ENCODE measurements at places on chromosomes 12 and 14. TPM values are rescaled to one million over a fixed set of nuclear protein-coding genes. Genes with fewer than 3 reads are reported as not detected.

PTPN21 gene
- total RNA-seq: not detected

LRRC10 gene
- not detected for total RNA-seq

TOMM20L gene
- total RNA-seq: not detected

KRT83 gene
- total RNA-seq: not detected

SERPINA3 gene
- not detected for total RNA-seq

ACAD10 gene
- total RNA-seq: 25.3 TPM

PRKAG1 gene
- total RNA-seq: 70.2 TPM

CNOT2 gene
- 63.9 TPM for total RNA-seq

GPRC5A gene
- total RNA-seq: 0.05 TPM

USP5 gene
- 109 TPM for total RNA-seq

UTP20 gene
- total RNA-seq: 7.6 TPM

TAOK3 gene
- total RNA-seq: 65.5 TPM

GARIN6 gene
- not detected for total RNA-seq

AICDA gene
- not detected for total RNA-seq

FLRT2 gene
- total RNA-seq: not detected

GLIPR1L1 gene
- total RNA-seq: not detected

IQSEC3 gene
- 0.10 TPM for total RNA-seq

SLC25A21 gene
- total RNA-seq: not detected

NANOG gene
- not detected for total RNA-seq

CLEC4E gene
- not detected for total RNA-seq

GMFB gene
- total RNA-seq: 35.1 TPM

Data from activated CD4-positive, alpha-beta memory T cell treated with anti-CD3 and anti-CD28 coated beads, Interleukin-2, amount 10 ng/mL, durations not matched to agents 7 days and 5 days (primary cell).